ENCODE measurements at places on chromosomes 11 and 22.

- DNase-seq = no peak
Measured at GRCh38 chr22:45376703-45377102, 36.7 kb downstream of the SMC1B start.

- DNase-seq = no peak
Measured at GRCh38 chr11:96293109-96293508, 49.9 kb downstream of the MAML2 start.

DNA sequence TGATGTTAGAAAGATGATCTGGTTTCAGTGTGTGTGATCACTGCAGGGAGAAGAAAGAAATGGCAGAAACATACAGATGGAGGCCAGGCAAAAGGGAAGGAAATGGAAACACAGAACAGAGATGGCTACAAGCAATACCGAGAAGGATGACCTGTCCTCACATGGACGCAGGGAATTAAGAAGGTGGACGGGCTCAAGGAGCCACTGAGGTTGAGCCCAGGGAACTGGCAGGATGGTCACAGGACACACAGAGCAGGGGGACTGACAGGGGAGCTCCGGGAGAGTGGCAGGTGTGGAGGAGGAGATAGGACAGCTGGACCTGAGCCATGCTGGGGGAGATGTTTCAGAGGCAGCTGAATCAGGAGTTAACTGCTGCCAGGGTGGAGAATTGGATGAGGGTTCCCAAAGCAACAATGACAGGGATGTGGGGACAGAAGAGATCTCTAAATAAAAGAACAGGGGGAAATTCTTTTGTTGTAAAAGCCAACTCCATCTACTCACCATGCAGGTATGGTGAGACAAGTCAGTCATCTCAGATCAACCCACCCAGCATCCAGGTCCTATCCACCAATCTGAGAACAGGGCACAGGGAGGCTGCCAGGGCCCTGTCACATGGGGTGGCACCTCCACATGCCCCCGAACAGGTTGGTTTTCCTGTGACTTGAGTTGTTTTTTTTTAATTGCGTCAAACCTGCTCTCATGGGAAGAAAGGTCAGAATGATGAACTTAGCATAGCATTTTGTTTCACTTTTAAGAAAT lies 26.3 kb downstream of the KLHL22 start:
- DNase-seq = no peak

DNA sequence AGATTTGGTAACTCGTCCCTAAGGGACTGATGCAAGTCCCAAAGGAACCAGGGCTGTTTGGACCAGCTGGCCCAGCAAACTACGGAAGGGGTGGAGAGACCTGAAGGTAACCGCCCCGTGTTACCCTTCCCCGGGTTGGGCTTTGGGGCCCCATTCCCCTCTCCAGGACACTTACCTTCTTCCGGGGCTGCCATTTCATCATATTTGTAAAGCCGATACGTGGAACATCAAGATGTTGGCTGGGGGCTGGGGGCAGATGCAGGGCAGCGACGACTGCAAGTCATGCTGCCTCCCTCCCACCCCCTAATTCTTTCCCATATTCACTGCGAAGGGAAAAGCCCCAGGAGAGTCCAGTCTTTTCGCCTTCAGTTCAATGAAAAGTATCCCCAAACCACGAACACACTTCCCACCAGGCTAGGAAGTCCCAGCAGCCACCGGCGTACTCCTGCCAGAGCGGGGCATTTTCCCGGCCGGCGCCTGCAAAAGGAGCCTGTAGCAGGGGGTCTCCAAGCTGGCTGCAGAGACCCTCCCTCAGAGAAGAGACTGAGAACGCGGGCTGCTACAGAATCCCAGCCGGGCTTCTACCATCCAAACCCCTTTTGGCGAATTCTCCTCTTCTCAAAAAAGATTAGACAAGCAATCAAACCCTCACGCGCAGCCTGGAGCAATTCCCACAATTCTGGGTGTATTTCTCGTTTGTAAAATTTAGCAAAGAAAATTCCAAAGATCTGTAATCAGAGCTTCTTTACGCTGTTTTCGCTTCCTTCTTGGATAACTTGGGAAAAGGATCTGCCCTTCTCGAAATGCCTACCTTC lies 236.7 kb downstream of the TTC28 start:
- DNase-seq = no peak

DNA sequence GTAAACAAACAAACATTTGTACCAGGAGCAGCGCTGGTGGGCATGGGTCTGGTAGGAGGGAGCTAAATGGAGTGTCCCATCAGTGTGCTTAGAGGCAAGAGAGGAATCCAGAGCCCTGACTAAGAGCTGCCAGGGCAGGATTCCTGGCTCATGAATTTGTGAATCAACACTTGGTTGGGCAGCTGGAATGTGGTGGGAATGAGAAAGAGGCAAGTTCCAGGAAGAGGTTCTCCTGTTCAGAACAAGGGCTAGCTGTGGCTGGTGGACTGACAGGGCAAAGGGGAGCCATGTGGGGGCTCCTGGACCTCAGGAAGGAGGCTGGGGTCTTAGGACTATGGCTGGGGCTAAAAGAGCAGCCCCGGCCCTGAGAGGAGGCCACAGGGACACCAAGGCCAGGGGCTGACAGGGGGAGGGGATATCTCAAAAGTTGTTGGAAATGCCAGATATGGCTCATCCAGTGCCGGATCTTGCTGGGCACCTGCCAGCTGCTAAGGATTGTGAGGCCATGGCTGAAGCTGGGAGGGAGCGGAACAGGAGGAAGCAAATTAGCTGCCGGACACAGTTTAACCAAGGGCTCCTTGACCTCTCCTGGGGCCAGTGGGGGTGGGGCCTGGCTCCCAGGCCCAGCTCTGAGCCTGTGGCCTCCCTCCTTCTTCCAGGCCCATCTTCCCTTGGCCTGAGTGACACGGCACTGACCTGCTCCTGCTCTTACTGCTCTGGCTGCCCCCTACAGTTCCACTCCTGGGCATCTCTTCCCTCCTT lies 14.6 kb upstream of the P2RY6 start:
- no peak for DNase-seq

- DNase-seq = no peak
Measured at GRCh38 chr11:124676386-124676785, 2.7 kb downstream of the SPA17 start.

DNA sequence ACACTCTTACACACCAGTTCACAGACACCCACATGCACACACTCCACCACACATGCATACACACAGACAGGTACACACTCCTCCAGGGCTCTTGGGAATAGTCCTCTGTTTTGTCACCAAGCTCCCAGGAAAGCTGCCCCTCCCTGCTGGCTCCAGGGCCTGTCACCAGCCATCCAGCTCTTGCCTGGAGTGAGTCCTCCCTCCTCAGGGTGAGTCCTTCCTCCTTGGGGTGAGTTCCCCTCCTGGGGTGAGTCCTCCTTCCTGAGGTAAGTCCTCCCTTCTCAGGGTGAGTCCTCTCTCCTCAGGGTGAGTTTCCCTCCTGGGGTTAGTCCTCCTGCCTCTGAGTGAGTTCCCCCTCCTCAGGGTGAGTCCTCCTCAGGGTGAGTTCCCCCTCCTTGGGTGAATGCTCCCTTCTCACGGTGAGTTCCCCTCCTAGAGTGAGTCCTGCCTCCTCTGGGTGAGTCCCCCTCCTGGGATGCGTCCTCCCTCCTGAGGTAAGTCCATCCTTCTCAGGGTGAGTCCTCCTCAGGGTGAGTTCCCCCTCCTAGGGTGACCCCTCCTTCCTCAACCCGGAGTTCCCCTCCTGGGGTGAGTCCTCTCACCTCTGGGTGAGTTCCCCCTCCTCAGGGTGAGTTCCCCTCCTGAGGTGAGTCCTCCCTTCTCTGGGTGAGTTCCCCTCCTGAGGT lies 100.6 kb upstream of the FGF3 start:
- DNase-seq = no peak

DNA sequence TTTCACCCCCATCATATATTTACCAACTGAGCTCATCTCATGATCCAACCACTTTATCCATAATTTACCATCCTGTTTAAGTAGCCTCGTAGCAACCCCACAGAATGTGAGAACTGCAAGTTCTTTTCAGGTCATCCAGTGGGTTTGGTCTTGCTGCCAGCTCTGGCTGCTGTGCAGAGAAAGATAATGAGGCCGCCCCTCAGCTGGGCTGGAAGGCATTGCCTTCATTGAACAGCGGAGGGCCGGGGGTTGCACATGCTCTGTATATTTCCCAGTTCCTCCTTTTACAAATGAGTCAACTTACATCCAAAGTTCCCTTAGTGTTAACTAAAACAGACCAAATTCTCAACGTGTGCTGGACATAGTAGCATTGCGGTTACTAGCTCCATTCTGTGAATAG lies 96.7 kb downstream of the SYN3 start:
- no peak for DNase-seq

DNA sequence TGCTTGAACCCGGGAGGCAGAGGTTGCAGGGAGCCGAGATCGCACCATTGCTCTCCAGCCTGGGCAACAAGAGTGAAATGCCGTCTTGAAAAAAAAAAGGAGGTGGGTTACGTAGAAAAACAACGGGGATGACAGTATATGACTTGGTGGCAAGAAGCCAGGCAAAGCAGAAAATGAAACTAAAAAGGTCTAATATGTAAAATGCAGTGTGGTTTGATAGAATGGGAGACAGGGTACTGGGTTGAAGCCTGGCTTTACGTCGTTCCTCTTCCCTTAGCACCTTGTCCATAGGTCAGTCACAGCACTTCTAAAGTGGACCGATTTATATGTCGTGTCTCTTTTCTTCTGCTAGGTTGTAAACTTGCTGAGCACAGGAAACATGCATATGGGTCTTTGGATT lies 274.9 kb upstream of the ZC3H12C start:
- DNase-seq = no peak

DNA sequence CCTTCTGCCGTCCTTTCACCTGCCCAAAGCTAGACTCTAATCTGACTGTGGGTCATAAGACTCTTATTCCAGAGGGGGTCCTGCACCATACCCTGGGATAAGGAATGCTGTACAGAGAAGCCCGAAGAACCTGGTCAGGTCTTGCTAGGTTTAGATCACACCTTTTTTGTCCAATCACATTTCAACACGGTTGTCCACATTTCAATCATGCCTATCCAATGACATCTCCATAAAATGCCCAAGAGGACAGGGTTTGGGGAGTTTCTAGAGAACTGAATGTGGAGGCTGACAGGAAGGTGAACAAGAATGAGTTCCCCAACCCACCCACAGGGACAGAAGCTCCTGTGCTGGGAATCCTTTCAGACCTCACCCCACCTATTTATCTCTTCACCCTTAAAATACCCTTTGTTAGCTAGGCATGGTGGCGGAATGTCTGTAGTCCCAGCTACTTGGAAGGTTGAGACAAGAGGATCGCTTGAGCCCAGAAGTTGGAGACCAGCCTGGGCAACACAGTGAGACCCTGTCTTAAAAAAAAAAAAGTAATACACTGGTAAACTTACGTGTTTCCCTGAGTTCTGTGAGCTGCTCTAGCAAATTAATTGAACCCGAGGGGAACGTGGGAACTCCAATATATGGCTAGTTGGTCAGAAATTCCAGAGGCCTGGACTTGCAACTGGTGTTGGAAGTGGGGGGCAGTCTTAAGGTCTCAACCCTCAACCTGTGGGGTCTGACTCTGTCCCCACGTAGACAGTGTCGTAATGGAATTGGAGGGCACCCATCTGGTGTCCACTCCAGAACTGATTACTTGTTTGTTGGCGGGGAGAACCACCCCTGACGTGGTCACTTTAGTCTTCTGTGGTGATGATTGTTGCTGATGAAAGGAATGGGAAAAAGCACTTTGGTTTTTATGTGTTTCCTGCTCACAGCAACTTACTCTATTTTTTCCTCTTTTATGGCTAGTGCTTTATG lies 17.8 kb downstream of the TCIRG1 start:
- no peak for DNase-seq

DNA sequence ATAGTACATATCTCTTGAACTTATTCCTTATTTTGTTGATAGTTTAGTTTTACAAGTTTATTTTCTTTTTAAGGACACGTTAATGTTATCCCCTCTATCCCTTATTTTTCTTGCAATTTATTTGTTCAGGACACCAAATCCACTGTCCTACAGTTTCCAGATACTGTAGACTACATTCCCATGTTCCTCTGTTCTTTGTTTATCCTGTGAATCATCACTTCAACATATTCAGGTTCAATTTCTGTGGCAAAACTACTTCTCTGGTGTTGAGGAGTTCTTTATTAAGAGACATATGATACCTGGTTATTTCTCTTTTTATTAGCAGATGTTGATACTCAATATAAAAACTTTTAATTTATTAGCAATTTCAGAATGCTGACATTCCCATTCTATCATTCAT lies 72.8 kb upstream of the CLNS1A start:
- no peak for DNase-seq

- no peak for DNase-seq
Measured at GRCh38 chr11:132528181-132528580, 1004.1 kb downstream of the OPCML start.

- DNase-seq = no peak
Measured at GRCh38 chr11:86246293-86246675, 1.7 kb downstream of the EED start.

DNA sequence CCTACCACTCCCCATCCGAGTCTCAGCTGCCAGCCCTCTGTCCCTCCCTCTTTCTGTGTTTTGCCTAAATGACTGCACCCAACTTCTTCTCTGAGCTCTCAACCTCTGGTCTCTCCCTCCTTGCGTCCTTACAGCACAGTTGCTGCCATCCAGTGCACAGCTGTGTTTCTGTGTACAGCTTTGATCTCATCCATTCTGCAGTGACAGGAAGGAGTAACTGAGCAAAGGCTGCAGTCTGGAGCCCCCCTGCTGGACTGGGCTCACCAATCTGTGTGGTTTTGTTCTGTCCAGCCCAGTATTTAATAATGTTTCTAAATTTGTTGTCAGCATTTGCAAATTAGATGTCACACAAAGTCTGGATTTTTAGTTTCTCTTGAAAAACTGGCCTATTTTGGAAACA lies 43.8 kb downstream of the PRR5L start:
- DNase-seq = no peak

DNA sequence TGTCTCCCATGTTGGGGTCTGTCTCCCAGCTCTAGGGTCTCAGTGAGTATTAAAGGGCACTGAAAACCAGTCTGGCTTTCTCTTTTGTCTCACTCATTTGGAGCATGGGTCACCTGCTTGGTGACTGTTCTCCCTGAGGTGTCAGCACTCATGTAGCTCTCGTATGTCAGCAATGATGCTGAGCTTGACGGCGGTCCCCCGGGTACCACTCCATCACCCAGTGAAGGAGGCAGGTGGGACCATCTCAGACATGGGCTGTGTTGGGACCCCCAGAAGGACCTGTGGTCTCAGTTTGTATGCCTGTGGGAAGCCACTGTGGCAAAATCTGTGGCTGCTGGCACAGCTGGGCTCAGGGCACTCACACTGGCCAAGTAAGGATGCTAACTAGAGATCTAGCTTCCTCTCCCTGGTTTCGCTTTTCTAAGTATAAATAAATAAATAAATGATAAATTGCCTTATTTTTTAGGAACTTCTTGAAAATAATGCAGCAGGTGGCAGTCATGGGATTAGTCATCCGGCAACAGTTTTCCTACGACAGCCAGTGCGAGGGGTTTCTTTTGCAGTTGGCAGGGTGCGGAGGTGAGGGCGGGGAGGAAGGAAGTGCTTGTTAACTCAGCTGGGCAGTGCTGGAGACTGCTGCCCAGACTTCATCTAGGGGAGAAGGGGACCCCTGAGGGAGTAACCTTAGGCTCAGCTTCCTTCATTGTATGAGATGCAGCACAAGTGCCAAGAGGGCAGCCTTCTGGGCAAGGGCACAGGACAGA lies 48.8 kb downstream of the OSBP2 start:
- DNase-seq = no peak

GRCh38 chr11:83574519-83574918 lies 288.4 kb upstream of the CCDC90B start:
- DNase-seq = no peak

All from stimulated activated CD4-positive, alpha-beta T cell treated with anti-CD3 and anti-CD28 coated beads, Interleukin-4, amount 100 ng/mL, for 48 hours (primary cell).